ELF-1 (cell line): ENCODE measurements at places on chromosomes 7 and 10.

GRCh38 chr10:119335671-119336353 is 128.4 kb downstream of the GRK5 start:
- no peak for DNase-seq

DNA sequence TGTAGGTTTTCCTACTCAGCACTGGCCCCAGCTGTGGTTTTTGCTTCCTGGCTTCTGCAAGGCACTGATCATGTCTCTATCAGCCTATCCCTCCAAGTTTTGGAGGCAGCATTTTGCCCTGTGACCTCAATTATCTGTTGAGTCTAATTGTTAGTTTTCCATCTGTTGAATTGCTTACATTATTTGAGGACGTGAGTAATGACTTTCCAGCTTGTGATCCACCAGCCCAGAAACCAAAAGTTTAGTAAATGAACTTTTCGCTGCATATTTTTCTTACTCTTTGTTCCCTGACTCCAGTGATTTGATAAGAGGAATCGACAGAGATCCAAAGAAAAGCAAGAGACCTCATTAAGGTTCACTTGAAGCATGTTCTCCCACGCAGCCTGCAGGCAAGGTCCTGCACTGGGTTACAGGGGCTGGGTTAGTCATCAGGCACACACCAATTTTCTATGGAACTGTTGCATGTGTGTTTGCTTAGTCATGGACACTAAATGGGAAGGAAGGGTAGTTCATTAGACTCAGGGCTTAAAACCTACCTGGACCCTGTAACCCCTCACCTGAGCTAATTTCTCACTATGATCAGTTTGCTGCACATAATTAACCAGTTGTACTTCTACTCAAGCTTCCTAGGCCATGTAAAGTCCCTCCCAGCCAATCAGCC is 57.2 kb downstream of the AKR1E2 start:
- DNase-seq, result no peak

DNA sequence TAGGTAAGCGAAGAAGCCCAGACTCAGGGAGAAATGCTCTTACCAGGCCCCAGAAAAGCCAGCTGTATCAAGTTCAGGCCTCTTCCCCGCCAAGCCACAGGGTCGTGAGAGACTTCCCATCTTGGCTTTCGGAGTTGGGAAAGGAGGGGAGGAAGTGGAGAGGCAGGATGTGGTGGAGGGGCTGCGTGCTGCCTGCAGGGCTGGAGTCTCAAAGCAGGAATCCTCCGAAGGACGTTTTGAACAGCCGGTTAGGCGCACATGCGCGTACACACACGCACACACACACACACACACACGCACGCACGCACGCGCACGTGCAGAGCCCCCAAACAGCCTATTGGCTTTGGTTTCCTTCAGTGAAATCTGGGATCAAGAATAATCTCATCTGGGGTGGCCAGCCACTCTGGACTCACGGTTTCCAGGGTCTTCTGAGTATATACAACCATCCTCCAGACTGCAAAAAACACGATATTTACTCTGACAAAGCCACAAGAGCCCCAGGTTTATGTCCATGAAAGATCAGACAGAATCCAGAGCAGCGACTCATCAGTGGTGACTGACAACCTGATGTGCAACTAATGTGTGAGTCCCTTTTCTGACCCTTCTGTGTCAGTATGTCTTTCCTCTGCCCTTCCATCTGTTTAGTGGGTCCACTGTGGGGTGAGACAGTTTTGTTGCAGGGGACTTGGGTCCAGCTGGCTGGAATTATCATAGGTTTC is 115.0 kb upstream of the ZNF438 start:
- DNase-seq, result peak; percentile 41

DNA sequence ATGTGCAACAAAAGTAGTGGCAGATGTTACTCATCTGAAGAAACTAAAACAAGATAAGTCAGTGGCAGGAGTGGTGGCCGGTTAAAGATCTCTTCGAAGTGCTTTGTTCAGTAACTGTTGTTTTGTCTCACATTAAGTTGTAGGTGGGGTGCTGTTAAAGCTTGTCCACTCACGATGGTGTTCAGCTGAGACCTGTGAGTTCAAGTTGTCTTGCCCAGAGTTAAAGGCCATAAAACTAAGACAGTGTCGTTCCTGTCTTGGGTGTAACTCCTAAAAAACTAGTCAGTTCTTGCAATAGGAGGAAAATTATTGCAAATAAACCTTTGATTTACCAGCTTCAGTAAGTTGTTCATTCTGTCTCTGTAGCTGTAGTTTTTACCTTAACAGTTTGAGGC is 857 bp upstream of the FOXP2 start:
- DNase-seq, result no peak

DNA sequence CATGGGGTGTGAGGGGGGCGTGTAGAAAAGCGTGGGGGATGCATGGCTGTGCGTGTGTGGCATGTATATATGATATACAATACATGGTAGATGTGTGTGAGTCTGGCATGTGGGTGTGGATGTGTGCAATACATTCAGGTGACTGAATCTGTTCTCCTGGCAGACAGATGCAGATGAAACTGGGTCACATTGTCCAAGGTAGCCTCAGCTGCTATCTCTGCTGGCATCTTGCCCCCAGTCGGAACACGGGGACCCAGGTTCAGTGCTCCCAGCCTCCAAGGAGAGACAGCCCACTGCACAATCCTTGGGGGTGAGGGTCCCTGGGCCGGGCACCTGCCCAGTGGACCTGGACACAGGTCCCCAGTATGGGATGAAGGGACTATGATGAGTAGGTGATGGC is 12.4 kb upstream of the SRRM3 start:
- no peak for DNase-seq
